HepG2 (cell line): ENCODE measurements at places on chromosomes 4 and X.

DNA sequence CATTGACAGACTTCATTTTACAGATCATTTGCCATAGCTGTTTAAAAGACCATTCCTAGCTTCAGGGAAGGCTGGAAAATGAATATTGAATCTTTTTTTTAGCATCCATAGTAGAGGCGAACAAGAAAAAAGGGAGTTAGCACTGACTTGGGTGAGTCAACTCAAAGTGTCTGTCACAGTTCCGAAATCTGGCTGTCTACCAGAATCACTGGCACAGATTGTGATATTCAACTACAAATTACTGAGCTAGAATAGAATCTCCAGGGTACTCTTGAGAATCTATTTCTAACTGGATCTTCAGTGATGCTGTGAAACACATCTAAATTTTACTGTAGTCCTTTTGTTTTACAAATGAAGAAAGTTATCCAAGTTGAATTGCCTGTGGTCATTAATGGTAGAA lies 31.5 kb downstream of the SEC24B start:
- DNase-seq, result no peak

DNA sequence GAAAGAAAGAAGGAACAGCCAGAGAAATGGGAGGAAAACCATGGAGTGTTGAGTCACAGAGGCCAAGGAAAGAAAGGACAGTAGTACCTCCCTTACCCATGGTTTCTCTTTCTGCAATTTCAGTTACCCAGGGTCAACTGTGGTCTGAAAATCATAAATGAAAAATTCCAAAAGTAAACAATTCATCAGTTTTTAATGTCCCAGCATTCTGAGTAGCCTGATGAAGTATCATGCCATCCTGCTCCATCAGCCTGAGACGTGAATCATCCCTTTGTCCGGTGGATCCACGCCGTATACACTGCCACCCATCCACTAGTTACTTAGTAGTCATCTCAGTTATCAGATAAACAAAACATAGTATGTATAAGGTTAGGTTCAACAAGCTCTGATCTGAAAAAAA lies 114.2 kb downstream of the COMMD8 start:
- DNase-seq, result no peak

DNA sequence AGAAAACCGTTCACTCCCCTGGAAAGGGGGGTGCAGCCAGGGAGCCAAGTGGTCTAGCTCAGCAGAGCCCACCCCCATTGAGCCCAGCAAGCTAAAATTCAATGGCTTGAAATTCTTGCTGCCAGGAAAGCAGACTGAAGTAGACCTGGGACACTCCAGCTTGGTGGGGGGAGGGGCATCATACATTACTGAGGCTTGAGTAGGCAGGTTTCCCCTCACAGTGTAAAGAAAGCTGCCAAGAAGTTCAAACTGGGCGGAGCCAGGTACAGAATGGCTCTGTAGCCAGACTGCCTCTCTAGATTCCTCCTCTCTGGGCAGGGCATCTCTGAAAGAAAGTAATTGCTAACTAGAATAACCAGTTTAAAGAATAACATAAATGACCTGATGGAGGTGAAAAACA lies 372.3 kb upstream of the F9 start:
- DNase-seq, result no peak

GRCh38 chr4:23973308-23973855 lies 83.5 kb upstream of the PPARGC1A start:
- DNase-seq, result no peak

DNA sequence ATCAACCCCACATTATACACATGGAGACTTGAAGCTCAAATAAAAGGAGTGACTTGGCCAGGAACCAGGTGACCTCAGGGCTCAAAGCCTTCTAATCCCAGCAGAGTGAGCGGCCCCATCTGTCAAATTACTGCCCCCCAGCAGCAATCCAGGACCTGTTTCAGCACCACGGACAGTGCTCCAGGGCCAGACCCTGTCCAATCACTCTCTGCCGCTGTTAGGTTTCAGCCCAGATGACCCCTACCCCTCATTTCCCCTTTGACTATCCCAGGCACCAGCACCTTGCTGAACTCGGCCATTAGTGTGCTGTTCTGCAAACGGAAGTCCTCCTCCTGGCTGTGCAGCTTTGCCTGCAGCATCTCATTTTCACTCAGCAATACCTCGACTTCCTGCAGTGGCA lies 5.1 kb downstream of the GRIPAP1 start:
- no peak for DNase-seq

DNA sequence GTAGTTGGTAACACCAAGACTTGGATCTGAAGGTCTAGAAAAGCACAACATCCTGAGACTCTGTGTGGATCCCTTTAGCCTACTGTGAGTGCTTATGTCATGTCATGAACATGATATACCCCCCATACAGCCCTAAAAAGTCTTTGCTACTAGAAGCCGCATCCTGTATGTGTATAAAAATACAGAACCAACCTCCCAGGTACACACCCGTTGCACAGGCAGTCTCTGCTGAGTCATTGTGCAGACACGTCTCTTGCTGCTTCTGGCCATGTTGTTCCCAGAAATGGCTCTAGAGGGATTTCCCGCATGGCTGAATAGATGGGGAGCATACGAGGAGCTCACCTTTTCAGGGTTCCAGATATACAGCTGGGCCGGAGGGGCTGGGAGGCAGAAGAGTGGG lies 93.3 kb downstream of the MAMLD1 start:
- peak; percentile 2 for DNase-seq

- DNase-seq, result no peak
Observed at GRCh38 chr4:16416601-16417000, 190.3 kb upstream of the TAPT1 start.

DNA sequence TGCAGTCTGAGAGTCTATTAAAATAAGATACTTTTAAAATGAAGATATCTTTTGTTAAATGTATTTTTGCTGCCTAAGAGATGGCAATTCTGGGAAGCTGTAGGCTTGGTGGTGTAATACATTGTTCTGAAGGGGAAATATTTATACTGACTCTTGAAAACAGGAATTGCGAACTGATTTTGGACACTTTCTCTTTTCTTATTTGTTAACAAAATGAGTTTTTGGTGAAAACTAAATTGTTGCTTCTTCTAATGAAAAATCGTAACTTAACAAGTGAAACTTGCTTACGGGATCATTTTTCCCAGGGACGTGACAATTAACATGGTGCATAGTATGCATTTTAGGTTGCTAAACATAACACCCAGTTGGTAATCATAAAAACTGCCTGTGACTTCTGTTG lies 71.0 kb downstream of the RAPGEF2 start:
- DNase-seq, result no peak

DNA sequence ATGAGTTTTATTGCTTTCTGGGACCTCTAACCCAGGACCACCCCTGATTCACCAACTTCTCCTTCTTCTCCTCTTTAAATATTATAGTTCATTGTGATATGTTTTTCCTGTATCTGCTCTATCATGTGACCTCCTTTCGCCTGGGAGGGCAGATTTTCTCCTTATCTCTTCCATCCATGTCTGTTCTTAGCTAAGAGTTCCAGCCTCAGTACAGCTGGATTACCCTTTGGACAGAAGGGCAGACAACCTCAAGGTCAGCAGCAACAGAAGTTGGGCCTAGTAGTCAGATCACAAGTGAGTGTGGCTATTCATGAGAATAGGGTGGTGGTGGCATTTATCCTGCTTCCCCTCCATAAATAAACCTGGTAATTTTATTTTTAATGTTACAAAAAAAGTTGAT lies 5.7 kb upstream of the XK start:
- no peak for DNase-seq

DNA sequence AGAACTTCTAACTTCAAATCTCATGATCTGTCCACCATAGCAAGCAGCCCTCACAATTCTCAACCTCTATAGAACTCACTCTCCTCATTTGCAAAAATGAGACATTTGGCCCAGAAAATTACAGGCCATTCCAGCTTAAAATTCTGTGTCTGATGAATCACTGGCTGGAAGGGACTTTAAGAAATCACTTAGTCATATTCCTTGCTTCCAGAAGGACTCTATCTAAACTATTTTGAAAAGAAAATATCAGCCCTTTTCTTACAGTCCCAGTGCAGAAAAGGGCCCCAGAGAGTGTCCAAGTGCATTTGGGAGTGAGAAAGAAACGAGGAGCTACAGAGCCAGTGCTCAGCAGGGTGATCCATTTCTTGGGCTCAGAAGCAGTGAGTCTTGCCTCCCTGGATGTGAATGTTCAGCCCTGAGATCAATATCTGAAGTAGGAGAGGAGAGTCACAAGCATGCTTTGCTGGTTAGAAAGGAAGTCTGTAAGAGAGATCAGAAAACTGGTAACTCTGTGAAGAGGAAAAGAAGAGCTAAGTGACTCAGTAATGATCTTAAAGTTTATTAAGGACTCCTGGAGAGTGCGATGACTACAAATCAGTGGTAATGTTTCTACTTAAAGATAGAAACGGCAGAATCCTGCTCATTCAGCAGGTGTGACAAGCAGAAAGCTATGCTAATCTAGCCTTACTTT lies 139.8 kb downstream of the PALLD start:
- DNase-seq, result no peak

DNA sequence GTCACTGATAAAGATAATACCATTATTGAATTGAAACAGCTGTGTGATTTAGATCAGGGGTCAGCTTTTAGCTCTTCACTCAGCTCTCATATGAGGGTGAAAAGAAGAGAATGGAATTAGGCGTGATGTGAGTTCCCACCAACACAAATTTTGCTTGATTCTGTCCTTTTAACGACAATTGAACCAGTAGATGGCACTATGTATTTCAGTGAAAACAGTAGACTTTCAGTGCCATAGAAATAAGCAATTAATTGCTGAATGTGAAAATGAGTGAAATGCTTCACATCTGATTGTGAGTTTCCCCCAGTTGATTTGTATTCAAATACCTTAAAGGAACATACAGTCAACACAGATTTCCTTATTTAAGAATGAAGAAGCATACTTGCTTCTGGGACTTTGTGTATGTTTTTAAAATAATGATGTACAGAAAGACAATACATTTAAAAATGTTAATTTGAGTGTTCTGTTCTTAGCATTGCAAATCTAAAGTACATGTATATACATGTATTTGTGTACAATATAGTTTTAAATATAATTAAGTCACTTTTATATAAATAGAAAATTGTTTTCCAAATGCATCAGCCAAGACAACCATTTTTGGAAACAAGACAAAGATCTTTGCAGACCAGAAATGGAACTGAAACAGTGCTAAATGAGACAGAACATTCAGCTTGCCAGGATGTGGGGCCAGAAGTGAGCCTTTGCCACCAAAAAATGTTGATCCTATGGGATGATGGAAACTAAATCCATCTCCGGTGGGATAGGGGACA lies 178.8 kb downstream of the SNCA start:
- DNase-seq, result peak; percentile 28

- no peak for DNase-seq
Observed at GRCh38 chrX:107442914-107443527, 6.4 kb upstream of the FRMPD3 start.

DNA sequence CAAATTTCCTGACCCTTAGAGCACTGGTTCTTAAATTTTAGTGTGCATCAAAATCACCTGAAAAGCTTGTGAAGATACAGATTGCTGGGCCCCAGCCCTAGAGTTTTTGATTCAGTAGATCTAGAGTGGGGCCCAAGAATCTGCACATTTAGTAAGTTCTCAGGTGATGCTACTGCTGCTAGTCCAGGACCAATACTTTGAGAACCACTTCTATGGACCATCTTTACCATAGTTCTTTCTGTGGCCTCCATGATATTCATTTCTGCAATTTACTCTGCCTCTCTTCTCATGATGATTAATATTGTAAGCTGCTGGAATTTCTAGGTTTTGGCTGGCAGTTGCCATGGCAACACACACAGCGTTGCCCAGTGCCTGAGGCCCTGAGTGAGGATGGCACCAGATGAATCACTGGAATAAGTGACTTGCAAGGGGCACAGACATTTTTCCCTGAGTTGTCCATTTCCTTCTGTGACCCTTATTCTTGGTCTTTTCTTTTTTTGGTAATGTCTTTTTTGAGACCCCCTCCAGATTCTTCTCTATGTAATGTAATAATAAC lies 83.6 kb downstream of the PPP1R2C start:
- no peak for DNase-seq

DNA sequence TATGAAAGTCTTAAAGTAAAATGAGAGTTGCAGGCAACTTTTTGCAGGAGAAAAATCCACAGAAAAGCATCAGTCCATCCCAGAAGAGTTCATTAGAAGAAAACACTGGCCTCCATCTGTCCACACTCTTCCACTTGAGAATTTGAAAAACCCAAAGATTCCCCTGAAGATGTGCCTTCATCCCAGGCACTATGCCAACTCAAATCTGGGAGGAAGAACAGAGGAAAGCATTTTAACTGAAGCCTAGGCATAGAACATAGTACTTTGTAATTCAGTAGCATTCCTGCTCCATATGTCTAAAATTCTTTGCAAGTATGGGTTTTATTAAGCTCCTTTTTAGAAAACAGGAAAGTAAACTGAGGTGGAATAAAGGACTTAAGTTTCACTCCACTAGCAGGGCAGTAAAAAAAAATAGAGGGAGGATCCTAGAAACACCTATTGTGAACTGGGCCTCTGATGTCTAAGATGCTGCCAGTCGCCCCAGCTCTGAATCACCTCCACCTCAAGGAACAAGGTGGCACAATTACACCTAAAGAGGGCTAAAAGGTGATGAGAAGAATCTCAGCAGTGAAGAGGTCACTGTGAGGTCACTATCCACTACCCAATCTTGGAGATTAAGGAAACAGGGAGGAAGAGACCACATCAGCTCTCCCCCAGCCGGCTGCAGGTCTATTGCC lies 141.9 kb upstream of the FAM241A start:
- no peak for DNase-seq

DNA sequence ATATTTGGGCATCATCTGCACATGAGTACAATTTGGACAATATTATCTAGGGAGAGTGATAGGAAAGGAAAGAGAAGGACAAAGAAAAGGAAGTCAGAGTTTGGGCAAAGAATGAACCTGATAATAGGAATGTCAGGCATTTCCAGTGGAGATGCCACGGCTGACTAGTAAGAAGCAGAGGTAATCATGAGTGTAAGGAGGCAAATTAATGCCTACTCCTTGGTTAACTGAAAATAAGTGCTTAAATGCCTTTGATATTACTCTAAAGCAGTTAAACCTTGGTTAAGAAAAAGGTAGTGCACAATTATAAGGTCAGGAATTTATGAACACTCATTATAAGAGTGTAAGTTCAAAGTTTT lies 99.2 kb upstream of the DDIT4L start:
- no peak for DNase-seq

GRCh38 chr4:100208964-100209363 lies 18.7 kb upstream of the DDIT4L start:
- no peak for DNase-seq

GRCh38 chr4:124025428-124025827 lies 628.8 kb downstream of the SPRY1 start:
- DNase-seq, result no peak
